Spinal cord (tissue), 10 donors: ENCODE measurements at places on chromosomes 1 and 21.

DNA sequence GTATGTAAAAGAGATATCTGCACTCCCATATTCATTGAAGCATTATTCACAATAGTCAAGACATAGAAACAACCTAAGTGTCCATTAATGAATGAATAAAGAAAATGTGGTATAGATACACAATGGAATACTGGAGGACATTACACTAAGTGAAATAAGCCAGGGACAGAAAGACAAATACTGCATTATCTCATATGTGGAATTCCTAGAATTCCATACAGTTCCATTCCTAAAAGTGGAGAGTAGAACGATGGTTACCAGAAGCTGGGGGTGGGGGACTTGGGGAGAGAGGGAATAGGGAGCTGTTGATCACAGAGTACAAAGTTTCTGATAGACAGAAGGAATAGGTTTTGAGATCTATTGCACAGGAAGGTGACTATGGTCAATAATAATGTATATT lies 7.4 kb downstream of the TMED5 start:
- no peak for DNase-seq

DNA sequence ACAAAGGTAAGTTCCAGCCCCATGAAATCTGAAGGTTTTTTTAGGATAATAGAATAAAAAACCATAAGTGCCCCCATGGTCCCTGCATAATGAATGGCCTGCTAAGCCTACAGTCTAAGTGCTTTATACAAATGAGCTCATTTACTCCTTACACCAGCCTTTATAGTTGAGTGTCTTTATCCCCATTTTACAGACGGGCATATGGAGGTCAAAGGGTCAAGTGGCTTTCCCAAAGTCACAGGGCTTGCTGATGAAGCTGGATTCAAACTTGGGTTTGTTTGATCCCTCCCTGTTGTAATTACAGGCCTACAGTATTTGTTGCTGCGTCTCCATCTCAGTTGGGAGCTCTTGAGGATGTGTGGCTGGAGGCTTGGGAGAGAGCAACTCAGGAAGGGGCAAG lies 28.3 kb upstream of the ARHGEF10L start:
- no peak for DNase-seq

- DNase-seq = no peak
These were observed 62.7 kb upstream of the ATP1B1 start for GRCh38 chr1:169043823-169044222.

- no peak for DNase-seq
These were observed 16.0 kb upstream of the PIGV start for GRCh38 chr1:26771643-26772321.

GRCh38 chr1:243315455-243315854 lies 59.6 kb downstream of the SDCCAG8 start:
- DNase-seq = no peak

DNA sequence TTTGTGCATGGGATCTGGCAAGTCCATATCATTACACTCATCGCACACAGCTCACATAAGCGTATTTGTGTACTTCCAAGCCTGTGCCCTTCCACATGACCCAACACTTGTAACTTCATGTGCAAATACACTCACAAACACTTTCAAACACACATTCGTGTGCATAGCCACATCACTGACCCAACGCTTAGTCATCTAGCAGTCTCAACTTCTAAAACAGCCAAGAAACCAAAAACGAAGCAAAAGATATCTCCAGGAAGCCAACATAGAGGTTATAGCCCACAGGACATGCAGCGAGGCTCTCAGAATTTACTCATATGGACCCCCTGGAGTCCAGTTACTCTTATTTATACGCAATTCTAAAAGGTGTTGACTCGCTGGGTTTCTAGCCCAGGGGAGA lies 10.9 kb upstream of the GOLT1A start:
- no peak for DNase-seq

- DNase-seq = no peak
These were observed 17.7 kb downstream of the CLDN17 start for GRCh38 chr21:30148906-30149305.

GRCh38 chr1:200805719-200806118 lies 67.0 kb downstream of the CAMSAP2 start:
- DNase-seq = no peak

DNA sequence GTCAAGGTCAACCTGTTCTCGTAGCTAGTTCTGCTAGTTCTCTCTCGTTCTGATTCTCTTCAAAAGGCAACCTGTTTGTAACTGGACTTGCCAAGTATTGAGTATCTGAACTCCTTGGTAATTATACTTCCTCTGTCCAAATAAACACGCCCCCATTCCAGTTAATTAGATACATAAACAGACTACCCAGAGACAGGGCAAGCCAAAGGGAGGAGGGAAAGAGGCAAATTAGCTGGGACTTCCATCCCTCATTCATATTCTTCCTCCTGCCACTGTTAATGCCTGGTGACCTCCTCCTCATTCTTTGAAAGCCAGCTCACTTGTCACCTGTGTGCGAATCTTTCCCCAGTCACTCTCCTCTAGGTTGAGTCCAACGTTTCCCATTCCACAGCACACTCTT lies 62.9 kb downstream of the LPAR3 start:
- no peak for DNase-seq

GRCh38 chr1:60553730-60554129 lies 480.2 kb upstream of the C1orf87 start:
- DNase-seq = no peak
